GM10248 (cell line): ENCODE measurements at places on chromosomes 7 and 10.

DNA sequence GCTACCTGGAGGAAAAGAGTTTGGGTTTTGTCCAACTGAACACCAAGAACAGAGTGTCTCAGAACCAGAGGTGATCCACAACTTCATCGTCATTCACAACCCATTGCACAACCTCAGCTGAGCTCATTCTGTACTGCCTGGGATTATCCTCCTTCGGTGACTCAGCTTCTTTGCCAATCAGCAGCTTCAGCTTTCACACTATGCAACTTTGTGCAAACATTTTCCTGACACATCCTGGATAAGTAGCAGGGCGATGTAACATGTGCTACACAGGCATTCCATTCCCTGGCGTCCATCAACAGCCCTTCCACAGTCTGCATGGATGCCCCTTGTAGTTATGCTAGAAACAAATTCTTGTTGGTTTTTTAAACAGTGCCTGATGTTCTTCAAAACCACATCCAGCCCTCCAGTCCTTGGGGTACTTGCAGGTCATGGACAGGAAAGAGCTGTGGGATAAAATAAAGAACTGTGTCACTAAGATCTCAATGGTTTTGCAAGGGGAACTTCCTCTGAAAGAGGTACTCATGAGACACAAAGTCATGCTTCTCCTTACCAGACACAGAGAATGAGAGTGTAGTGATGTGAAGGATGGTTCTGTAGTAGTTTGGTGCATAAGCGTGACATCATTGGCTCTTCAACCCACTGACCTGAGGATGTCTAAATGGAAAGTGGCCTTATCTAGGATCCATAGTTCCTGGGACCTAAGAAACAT is 478.5 kb downstream of the KIF20B start:
- DNase-seq = no peak

DNA sequence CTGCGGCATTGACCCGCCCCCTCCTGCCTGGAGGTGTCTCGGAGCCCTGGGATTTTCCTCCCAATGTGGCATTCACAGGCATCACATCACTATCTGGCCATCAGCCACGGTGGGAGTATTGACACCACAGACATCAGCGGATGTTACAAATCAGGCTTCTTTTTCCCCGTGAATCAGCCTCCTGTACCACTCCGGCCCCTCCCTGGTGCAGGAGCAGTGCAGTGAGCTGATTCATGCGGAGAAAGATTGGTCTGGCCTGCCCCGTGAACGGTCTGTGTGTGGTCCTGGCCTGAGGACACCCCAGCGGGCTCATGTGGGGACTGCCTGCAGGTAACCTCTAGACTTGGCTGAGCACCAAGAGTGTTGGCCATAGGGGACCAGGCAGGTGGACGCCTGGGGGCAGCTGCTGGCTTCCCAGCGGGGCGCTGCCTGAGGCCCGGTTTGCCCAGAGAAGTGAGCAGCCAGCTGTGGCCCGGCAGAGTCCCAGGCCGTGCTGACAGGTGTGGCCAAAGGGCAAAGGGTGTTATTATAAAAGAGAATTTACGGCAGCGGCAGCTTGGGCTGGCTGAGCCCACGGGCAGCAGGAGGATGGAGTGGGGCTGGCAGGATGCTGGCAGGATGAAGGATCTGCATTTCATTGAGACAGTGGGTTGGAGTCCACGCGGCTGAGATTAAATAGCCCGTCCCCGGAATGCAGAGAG is 32.1 kb upstream of the GNA12 start:
- no peak for DNase-seq

DNA sequence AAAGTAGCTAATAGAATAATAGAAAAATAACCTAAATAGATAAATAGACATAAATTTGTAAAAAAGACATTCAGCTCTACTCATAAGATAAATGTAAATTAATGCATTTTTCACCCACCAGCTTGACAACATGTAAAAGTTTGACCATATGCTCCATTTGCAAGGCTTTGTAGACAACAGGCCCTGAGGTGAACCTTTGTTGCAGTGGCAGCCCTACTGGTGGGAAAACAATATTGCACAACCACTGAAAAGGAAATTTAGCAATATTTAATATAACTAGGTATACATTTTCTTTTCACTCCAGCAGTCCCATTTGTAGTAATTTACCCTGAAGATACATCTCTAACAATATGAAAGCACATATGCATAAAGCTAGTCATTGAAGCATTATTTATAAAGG is 39.0 kb upstream of the ADRA2A start:
- DNase-seq = no peak

DNA sequence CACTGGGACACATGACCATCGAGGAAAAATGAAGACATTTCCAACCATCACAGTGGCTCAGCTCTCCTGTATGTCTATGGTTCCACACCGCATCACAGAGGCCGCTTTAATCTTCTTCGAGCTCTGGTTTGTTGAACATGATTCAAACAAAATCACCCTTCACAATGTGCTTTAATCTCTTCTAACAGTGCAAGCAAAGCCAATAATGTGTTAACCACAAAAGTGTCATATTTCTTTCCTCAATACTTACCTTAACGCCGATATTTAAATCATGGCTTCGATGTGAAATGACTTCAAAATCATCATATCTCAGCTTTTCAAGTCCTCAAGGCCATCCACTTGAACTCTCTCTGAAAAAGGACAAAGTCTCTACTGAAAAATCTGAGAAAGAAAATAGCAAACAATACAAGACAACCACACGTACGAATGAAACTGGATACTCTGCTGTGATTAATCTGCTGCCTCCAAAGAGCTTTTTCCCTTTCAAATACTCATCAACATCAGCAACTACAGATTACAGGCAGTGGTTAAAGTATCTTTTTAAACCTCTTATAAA is 23.0 kb upstream of the SVIL start:
- no peak for DNase-seq

GRCh38 chr7:106476751-106477150 is 184.2 kb downstream of the CCDC71L start:
- no peak for DNase-seq

GRCh38 chr10:5467634-5468255 is 31.6 kb downstream of the CALML5 start:
- DNase-seq = no peak

DNA sequence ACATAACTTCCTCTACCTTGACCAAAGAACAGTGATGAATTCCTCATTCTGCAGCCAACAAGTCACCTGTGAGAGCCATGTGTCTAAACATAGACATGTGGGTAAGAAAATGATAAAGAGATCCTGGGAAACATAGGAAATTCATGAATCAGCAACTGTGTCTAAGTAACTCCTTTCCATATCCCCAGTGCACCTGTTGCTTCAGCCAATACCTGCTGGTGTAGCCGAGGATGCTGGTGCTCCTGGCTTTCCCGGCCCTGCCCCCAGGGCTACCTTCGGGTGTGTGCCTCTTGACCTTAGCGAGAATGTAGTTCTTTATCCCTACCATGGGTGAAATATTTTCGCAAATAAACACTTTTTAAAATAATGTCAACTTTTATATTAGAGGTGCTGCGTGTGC is 114.1 kb downstream of the OR13A1 start:
- no peak for DNase-seq

DNA sequence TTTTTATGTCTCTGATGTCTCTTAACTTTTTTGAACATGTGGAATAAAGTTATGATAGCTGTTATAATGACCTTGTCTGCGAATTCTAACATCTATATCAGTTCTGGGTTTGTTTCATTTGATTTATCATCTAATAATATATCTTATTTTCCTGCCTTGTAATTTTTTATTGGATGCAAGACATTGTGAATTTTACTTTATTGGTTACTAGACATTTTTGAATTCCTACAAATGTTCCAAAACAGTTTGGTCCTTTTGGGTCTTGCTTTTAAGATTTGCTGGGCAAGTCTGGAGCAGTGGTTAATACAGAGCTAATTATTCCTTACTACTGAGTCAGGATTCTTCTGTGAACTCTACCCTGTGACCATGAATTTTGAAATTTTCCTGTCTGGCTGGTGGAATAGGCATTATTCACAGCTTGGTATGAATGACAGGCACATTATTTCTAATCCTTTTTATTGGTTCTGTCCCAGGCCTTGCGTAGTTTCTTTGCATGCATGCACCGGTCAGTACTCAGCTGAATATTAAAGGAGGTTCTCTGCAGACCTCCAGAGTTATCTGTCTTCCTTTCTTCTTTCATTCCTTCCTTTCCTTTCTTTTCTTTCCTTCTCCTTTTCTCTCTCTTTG is 9.0 kb downstream of the CUTC start:
- DNase-seq = no peak

GRCh38 chr10:72738486-72738885 is 46.5 kb downstream of the MCU start:
- no peak for DNase-seq

DNA sequence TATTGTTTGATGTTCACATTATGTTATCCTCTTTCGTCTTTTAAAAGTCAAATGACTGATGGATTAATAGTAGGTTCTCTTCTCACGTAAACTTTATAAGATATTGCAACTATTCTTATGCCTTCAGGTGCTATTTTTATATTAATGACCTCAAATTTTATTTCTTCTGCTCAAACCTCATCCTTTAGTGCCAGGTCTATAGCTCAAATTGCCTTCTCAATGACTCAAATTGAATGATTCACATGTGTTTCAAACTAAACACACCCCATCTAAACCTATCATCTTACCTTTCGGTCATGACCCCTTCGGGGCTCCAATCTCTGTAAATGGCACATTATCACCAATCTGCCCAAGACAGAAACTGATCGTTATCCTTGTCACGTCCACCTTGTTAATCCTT is 22.0 kb upstream of the LIPF start:
- no peak for DNase-seq

GRCh38 chr7:68892236-68892635 is 706.0 kb upstream of the AUTS2 start:
- DNase-seq = no peak

DNA sequence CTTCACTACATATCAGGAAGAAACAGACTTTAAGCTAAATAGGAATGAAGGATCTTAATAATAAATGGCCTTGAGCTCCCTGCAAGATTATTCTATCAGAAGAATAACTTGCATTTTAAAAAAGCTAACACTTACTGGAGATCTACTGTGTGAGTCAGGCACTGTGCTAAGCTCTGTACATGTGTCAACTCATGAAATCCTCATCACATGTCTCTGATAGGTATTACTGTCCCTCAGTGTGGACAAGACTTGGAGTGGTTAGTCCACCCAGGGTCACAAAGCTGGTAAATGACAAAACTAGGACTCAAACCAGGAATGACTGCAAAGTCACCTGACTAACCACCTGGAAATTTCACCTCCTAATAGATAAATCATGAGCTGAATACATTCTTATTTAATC is 57.1 kb upstream of the KCTD7 start:
- no peak for DNase-seq

- DNase-seq = peak; percentile 39
Observed at GRCh38 chr10:116490028-116490662, 55.6 kb upstream of the PNLIP start.

DNA sequence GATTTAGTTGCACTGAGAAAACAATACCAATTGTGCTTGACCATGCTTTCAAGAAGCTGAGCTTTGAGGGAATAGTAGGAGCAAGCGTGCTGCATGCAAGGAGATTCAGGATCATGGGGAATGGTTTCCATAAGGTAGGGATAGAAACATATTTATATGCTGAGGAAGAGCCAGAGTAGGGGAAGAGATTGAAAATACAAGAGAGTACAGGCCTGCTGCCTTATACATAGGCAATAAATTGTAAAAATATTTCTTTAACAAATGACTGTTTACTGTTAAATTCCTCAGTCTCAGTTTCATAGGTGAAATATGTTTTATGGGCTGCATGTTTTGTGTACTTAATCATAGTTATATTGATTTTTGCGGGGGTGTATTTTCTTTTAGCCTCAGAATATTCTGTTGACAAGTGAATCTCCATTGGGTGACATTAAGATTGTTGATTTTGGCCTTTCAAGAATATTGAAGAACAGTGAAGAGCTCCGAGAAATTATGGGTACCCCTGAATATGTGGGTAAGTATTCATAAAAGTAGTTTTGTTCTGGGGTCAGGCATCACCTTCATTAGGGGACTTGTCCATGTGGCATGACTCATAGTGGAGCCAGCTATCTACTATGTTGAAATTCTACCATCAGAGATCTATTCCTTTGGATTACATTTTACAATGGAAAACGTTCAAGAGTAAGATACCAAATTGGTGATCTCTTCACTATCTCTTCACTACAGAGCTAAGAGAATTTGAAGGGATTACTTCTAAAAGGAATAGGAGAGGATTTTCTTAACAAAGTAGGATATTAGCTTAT is 36.5 kb downstream of the STK17A start:
- no peak for DNase-seq
